ENCODE measurements at places on chromosomes 6 and 20.

GRCh38 chr6:11496152-11497060 lies 41.1 kb upstream of the TMEM170B start:
- peak; percentile 72 for DNase-seq

- DNase-seq = peak; percentile 85
Measured at GRCh38 chr6:167855825-167856425, 29.2 kb downstream of the AFDN start.

- no peak for DNase-seq
Measured at GRCh38 chr6:30507849-30508827, 18.8 kb downstream of the HLA-E start.

DNA sequence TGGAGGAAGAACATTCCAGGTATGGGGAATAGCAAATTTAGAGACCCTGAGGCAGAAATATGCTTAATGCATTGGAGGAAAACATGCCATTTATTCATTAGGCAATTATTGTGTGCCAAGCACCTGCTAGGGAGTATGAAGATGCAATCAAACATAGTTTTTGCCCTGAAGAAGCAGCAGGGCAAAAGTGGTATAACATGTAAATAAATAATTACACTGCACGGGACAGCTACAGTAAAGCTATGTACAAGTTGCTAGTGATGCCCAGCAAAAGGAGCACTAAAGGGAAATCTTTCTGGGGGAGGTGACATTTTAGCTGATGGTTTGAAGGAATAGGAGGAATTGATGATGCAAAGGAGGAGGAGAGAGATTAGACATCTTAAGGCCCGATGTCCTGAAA lies 624 bp upstream of the TJAP1 start:
- no peak for DNase-seq

GRCh38 chr6:116268589-116269293 lies 11.0 kb downstream of the TSPYL1 start:
- DNase-seq = no peak

DNA sequence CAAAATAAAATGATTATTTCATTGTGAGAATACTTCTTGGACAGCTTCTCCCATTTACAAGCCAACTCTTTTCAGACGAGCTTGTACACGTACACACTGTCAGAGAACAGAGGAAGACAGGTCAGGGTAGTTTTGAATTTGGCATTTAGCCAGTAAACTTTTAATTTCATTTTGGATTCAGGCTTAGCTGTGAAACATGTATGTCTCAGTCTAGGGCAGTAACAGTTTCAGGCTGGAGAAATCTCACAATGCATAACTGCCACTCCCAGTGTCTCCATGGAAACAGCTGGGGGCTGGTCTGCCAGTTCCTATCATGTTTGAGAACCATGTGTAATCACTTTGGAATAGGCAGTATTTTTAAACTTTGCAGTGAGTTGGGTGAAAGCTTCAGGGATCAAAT lies 22.0 kb upstream of the QKI start:
- DNase-seq = no peak

- no peak for DNase-seq
Measured at GRCh38 chr6:141598487-141598886, 534.2 kb upstream of the GJE1 start.

GRCh38 chr20:46027245-46027853 lies 1.7 kb upstream of the SLC12A5 start:
- DNase-seq = peak; percentile 96
